NCI-H460 (cell line): ENCODE measurements at places on chromosomes 1 and 21. TPM values are rescaled to one million over a fixed set of nuclear protein-coding genes. Genes with fewer than 3 reads are reported as not detected.
A peak's percentile ranks its signal among the peaks of the same experiment; 100 is the strongest.

DNA sequence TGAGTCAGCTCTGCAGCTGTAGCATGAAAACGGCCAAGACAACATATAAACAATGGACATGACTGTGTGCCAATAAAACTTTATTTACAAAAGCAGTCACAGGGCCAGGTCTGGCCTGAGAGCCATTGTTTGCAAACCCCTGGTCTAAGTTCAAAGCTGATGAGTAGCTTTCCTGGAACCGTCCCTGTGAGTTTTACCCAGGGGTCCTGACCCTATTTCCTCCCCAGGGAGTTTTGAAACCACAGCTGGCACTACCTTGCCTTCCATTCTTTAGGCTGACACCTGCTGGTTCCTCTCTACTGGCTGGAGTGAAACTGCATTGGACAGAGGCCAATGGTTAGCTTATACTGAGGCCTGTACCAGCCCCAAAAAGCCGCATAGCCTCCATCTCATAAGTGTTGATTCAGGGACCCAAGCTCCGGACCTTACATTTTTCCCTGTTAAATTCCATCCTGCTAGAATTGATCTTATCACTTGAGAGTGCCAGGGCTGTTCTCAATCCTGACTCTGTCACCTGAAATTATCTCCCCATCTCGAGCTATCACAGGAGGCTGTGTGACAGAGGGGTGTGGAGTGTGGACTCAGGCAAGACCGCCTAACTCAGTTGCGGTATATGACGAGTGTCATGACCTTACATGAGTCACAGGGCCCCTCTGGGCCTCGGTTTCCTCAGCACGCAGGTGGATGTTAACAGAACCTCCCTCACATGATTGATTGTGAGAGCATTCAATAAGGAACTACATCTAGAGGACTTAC lies 343.6 kb downstream of the NPHP4 start:
- no peak for DNase-seq

DNA sequence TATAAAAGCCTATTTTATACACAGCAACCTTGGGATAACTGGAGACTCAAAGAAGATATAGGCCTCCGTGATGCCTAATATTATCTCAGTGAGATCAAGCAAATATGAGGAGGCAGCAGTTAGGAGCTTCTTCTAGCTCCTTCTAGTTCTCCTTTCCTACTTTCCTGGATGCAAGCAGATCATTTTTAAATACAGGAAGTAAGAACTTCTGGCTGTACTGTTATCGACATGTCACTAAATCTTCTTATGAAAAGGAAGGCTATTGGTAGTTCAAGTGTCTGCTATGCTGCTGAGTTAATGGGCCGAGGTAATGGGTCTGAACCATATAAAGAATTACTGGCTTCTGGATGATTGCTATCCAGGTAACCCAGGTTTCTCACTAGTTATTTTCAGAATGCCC lies 15.9 kb downstream of the HSPA13 start:
- no peak for DNase-seq

DNA sequence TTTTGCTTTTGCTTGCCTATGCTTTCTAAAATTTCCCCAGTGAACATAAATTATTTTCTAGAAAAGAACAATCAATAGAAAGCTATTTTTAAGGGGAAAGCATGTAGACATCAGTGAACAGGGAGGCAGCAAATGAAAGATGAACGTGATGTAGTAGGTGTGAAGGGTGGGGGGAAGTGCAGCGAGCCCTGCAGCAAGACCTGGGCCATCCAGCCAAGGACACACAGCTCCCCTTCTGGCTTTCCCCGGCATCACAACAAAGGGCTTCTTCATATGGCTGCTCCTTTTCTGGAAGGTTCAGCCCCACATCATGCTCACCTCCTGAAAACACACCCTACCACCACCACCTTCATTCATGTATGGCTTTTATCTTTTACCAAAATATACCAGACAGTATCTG lies 109.2 kb upstream of the ETS2 start:
- no peak for DNase-seq

DNA sequence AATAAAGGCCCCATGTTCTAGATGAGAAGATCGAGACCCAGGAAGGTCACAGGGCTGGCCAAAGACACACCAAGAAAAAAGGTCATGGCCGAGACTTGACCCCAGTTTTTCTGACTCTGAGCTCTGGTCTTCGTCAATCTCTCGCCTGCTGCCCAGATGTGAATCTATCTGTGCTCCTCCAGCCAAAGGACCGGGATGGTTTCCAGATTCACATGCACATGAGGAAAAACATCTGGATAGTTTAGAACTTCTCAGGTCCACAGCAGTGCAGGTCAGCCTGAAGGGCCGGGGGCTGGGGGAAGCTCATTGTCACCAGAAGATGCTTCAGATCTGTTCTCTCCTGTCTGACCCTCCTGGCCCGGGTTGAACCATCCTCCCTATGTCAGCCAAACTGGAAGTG lies 49.0 kb downstream of the KCNN3 start:
- no peak for DNase-seq

- DNase-seq: no peak
These were observed 688 bp downstream of the PRXL2B start for GRCh38 chr1:2587071-2587859.

DNA sequence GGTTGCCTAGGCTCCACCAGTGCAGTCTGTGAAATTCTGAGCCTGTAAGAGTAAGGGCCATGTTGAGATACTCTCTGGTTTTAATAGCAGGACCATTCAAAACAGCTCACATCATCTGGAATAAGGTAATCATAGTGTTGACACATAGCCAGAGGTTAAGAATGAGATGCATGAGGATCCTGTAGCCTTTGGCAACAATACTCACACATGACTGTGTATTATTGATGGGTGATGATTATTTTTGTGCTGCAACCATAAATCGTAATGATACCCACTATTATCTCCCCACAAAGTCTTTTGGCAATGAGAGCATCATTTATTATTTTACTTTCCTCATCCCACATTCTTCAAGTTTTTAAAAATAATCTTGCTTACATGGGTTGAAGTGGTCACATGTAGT lies 35.5 kb downstream of the KCNK2 start:
- peak; percentile 79 for DNase-seq

Gene IL6R
- 4.9 and 7.6 TPM in 2 replicates for total RNA-seq

Gene CD52
- not detected in 2 replicates for total RNA-seq

Gene TIE1
- total RNA-seq: not detected in 2 replicates
